Stimulated activated CD8-positive, alpha-beta memory T cell treated with anti-CD3 and anti-CD28 coated beads, Interleukin-2, amount 100 ng/mL, for 1 hour (primary cell): ENCODE measurements at places on chromosomes 11 and 22.

DNA sequence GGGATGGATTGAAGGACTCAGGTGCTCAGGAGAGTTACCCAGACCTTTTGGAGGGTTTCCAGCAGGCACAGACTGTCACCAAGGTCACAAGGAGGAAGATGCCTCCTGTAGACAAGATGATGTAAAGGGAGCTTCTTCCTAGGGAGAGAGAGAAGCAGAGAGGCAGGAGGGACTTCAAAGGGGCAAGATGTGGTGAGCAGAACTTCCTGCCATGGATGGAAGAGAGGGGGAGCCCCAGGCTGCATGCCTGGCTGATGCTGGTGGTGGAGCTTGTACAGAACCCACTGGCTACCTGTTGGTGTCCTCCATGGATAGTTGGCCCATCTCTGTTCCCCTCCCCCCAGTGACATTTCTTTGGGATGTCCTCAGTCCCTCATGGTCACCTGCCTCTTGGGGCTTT is 4.2 kb downstream of the HEPN1 start:
- no peak for DNase-seq

DNA sequence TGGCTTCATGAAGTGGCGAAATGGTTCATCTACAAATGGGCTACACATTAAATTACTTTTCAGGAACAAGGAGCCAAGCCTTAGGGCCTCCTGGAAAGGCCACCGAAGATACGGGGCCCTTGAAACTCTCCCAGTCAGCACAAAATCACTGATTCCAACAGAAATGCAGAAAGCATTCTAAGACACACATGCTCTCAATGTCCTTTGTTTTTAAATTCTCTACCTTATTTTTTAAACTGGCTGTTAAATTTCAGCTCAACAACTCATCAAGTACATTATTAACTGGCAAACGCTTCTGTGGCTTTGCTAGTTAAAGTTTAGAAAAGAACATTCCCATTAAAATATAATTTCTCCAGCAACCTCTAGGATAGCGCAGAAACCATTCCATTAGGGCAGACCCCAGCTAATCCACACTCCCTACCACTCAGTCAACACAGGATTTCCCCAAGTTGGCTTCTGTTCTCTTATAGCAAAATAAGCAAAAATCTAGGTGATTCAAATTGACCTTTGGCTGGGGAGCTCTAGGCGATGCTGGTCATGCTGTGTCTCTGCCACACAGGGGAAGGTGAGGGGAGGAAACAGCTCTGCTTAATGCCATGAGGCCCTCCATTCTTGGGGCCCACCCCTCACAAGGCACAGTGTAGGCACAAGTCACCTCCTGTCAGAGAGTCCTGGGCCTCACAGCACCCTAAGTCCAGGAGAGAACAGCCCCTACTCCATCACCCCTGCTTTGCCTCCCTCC is 47.1 kb downstream of the PLEKHA7 start:
- DNase-seq, result no peak

GRCh38 chr22:43928468-43928867 is 4.9 kb downstream of the PNPLA3 start:
- no peak for DNase-seq

DNA sequence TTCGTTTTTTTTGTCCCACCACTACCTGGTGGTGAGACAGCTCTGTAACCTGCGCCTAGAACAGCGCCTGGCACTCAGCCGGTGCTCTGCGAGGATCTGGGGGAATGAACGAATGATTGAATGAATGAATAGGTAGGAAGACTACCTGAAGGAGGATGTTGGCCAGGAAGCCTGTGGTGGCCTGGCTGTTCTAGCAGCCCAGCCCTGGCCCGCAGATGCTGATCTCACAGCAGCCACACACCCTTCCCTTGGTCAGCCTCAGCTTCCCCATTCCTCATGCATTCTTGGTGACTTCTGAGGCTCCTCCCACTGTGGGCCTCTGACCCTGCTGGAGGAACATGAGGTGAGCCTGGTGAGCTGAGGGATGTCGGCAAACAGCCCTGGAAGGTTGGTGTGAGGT is 3.7 kb downstream of the TRPM5 start:
- no peak for DNase-seq

DNA sequence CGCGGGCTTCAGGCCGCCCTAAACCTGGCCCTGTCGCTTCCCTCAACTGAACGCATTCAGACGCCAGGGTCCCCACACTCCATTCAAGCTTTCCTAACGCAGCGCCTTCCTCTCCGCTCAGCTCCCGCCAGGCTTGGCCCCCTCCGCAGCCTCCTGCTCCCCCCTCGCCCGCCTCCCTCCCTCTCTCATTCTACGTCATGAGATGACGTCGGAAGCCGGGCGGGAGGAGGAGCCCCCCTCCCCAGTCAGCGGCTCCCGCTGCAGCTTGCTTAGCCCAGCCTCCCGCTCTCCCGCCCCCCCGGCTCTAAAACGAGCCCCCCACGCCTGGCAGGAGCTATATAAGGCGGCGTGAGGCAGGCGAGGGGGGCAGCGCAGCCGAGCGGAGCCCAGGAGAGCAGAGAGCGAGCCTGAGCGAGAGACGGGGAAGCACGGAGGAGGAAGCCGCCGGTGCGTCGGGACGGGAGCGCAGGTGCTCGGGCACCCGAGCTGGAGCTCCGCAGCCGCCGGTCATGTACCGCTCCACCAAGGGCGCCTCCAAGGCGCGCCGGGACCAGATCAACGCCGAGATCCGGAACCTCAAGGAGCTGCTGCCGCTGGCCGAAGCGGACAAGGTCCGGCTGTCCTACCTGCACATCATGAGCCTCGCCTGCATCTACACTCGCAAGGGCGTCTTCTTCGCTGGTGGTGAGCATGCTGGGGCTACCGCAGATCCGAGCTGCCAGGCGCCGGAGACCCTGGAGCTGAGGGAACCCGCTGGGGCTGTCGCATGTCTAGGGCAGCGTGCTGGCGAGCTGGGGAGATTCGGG is at the start of gene NPAS4:
NPAS4 (plus strand) TSS at position 365 of the 806 bp plus-strand sequence; CDS start at position 510, 145 bp downstream.
- no peak for DNase-seq

DNA sequence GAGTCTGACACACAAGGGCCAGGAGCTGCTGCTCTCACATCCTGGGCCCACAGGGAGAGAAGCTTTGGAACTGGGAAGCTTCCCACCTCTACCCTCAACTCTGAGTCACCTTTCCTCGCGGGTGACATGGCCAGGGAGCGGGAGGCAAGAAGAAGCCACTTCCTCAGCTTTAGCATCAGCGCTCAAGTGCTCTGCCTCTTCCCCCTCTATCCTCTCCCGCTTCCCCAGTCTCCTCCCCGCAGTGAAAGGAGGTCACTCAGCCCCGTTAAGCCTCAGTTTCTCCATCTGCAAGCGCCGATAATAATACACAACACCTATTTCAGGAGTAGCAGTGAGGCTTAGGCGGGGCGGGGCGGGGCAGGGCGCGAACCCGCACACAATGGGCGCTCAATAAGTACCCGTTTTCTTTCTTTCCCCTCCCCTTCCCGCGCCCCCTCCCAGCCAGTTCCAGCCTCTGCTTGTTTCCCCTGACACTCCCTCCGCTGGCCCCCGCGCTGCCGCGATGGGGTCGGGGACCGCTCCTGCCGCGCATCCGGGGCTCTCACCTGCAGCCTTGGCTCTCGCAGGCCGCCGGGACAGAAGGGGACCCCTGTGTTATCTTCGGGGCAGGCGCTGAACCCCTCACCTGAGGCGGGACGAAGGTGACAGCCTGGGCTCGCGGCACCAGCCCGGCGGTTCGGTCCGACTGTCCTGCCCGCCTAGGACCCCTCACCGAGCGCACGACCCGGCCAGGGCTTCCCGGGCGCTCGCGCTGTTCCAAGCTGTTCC is 892 bp downstream of the GDPD5 start:
- DNase-seq, result no peak

GRCh38 chr22:41238570-41239442 is 1.9 kb downstream of the CHADL start:
- DNase-seq, result no peak

DNA sequence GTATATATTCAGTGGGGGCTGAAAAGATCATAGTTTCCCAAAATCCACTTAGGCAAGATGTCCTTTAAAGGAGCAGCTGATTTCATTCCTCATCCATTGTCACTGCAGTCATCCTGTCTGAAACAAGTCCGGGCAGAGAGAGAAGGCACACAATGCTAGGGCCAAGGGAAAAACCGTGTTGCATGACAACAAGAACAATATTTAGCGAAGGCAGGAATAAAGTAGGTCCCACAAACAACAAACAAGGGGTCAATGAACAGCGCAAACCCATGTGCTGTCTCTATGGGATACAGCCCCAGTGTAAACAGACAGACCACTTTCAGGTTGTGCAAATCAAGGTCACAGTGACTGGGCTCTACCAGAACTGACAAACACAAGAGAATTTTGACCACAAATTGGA is 9.0 kb downstream of the PAMR1 start:
- no peak for DNase-seq

- DNase-seq, result no peak
Measured at GRCh38 chr11:46615756-46616155, 1.3 kb downstream of the HARBI1 start.

DNA sequence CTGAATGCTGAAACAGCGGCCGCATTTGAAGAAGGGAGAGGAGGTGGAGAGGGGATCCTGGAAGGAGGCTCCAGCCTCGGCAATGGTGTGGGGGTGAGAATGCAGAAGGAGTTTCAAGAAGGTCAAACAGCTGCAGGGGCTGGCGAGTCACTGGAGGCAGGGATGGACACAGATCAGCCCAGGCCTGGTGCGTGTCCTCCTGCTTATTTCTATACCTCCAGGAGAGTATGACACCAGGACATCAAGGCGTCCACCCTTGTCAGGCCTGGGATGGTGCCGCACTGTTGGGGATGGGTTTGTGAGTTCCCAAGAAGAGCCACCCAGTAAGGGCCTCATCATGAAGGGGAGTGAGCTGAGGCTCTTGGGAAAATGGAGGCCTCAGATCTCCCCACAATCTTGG is 23.1 kb downstream of the IGLL1 start:
- DNase-seq, result no peak

GRCh38 chr11:131471976-131472375 is 101.6 kb downstream of the NTM start:
- DNase-seq, result no peak

GRCh38 chr11:116976941-116977570 is 121.2 kb downstream of the SIK3 start:
- no peak for DNase-seq

DNA sequence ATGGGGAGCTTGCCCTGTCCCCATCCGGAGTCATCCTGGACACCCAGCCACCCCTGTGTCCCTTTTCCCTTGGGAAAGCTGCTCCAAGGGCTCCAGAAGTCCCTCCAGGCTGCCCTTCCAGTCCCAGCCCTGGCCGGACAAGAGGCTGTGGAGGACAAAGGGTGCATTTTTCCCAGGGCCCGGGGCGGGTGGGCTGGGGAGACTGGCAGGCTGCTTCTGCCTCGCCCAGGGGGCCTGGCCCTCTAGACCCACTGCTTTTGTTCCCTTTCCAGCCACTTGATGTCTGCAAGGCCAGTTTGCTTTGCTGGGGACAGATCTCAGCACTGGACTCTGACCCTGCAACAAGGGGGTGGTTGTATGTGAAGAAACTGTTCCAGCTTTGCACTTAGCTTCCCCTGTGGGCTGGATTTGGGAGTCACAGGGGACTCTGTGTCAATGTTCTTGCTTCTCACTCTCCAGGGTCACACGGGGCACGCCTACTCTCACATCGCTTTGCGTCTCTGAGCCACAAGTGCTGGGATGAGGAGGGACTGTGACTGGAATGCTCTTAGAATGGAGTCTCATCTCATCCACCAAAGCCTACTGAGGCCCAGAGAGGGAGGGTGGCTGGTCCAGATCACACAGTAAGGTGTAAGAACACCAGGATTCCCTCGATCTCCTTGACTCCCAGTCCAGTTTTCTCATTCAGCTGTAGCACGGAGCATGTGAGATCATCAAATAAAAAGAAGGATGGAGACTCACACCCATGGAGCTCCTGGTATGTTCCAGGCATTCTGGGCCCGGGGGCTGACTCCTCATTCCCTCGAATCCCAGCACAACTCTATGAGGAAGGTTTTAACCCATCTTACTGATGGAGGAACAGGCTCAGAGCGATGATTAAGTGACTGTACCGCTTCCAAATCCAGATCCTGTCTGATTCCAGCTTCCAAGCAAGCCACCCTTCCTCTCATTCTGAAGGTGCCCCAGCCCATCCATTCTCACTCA is 59.9 kb downstream of the FBXO7 start:
- no peak for DNase-seq

- no peak for DNase-seq
Measured at GRCh38 chr11:58914821-58915543, 24.3 kb upstream of the GLYATL1 start.

GRCh38 chr11:1033016-1033798 is 3.3 kb downstream of the MUC6 start:
- no peak for DNase-seq

GRCh38 chr22:50361222-50361621 is 18.1 kb downstream of the PPP6R2 start:
- no peak for DNase-seq

GRCh38 chr11:126968915-126969314 is 31.7 kb downstream of the KIRREL3 start:
- DNase-seq, result no peak

DNA sequence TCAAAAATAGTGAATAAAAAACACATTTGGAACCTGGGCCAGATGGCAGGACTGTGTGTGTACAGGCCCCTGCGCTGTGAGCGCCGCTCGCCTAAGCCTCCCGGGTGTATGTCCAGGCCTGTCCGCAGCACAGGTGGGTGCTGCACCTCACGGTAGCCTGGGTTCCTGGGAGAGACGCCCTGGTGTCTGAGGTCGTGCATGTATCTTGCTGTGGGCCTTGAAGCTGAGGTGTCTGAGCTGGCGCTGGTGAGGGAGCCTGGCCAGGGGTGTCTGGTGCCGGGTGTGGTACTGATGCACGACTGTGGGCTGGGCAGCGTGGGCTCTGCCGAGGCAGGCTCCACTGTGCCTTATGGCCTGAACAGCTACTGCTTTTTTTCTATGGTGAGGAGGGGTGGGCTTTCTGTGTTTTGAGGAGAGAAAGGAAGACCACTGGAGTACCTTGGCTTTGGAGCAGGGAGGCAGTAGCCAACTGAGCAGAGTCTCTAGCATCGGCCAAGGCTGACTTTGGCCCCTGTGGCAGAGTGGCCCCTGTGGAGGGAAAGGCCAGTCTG is 4.2 kb upstream of the ZDHHC8 start:
- DNase-seq, result no peak

DNA sequence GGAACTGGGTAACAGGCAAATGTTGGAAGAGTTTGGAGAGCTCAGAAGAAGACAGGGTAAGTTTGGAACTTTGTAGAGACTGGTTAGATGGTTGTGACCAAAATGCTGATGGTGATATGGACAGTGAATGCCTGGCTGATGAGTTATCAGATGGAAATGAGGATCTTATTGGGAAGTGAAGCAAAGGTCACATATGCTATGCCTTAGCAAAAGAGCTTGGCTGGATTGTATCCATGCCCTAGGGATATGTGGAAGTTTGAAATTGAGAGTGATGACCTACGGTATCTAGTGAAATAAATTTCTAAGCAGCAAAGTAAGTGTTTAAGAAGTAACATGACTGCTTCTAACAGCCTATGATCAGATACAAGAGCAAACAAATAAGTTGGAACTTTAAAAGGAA is 17.8 kb downstream of the BBOX1 start:
- DNase-seq, result no peak
